ENCODE measurements at places on chromosomes 1 and 21. TPM values are rescaled to one million over a fixed set of nuclear protein-coding genes. Genes with fewer than 3 reads are reported as not detected.
A peak's percentile ranks its signal among the peaks of the same experiment; 100 is the strongest.

DNA sequence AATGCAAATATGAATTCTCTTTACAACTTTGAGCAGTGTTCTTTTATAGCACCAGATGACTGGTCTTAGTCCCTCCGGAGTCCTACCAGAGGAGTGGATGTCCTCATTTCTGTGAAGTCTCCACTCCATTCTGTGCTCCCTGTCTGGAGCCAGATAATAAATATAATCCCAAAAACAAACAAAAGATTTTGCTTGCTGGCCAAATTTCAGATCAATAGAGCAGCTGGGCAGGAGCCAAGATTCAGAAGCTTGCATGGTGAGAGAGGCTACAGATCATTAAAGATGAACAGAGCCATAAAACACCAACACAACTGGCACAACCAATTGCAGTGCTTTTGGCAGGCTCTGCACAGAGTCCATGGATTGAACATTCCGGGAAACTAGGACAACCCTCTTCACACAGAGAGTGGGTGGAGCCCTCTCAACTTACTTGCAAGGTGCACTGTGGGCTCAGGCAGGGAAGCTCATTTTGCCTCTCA, 231.5 kb upstream of the SNX7 start:
- DNase-seq = no peak
- no peak overlapping the region for H3K4me3 ChIP-seq
- no peaks in the 10 kb centered on the region for H3K36me3 ChIP-seq
- H3K27ac ChIP-seq = no peak overlapping the region
- no peaks in the 10 kb centered on the region for H3K4me1 ChIP-seq

DNA sequence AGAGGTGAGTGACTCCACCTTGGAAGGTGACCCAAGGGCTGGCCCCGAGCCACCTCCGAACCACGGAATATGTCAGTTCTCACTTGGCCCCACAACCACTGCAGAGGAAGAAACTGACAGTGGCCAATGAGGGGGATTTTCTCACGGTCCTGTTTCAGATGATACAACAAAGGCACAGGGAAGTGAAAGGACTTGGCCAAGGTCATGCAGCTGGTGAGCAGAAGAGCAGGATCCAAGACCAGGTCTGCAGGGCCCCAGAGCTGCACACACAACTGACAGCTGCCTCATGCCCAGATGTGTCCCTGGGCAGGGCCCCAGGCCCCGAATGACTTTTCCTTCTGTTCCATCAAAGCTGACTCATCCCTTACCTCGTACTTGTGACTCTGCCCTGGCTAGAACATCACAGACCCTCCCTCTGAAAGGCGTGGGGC, 25.8 kb upstream of the EVA1B start:
- peak overlapping the region; percentile 89 for H3K27ac ChIP-seq
- DNase-seq = no peak
- H3K36me3 ChIP-seq = peaks cover 52% of the 10 kb centered on the region
- H3K4me3 ChIP-seq = no peak overlapping the region
- peaks cover 43% of the 10 kb centered on the region for H3K4me1 ChIP-seq

Gene FCRL6
- total RNA-seq = not detected

DNA sequence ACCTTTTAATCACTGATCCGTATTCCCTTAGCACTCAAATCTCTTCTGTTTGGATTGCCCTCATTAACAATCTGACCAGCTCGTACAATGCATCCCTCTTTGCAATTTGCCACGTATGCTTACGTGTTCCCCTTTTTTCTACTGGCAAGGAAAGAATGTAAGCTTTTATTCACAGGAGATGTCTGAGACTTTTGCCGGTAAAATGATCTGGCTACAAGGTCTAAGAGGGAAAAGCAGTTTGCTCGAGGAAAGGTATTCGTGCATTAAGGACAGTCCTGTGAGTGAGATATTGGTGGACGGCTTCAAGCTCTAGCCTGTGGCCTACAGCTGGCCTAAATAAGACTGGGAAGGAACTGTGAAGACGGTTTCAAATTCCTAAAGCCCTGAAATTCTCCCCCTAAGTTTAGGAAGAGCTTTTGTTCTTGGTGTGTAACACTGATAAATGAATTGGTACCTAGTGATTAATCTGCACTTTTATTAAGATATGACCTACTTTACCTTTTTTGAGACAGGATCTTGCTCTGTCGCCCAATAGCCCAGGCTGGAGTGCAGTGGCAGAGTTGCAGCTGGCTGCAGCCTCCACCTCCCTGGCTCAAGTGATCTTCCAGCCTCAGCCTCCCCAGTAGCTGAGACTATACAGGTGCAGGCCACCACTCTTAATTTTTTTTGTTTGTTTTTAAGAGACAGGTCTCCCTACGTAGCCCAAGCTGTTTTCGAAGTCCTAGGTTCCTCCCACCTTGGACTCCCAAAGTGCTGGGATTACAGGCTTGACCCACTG, 895 bp upstream of the UBR4 start:
- H3K36me3 ChIP-seq = peaks cover 13% of the 10 kb centered on the region
- H3K4me1 ChIP-seq = peaks cover 26% of the 10 kb centered on the region
- peak overlapping the region; percentile 67 for H3K4me3 ChIP-seq
- DNase-seq = no peak
- peak overlapping the region; percentile 95 for H3K27ac ChIP-seq

Gene GUCA2A
- total RNA-seq = not detected

Gene C1orf94
- total RNA-seq = not detected

DNA sequence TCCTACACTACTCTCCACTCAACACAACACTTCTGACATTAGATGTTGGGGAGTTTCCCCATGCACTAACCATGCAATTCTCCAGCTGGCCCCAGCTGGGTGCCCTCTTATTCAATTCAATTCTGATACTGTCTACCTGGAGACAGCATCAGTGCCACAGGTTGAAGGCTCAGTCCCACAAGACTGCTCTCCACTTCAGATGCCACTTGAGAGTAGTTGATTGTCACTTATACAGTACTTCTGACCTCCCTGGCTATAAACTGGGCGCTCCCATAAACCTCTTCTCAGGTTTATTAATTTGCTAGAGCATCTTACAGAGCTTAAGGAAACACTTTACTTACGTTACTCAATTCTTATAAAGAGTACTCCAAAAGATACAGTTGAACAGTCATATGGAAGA, 442.3 kb downstream of the LRRIQ3 start:
- H3K4me1 ChIP-seq = no peaks in the 10 kb centered on the region
- H3K27ac ChIP-seq = no peak overlapping the region
- H3K36me3 ChIP-seq = no peaks in the 10 kb centered on the region
- DNase-seq = no peak
- no peak overlapping the region for H3K4me3 ChIP-seq

GRCh38 chr1:1617516-1617915, 2.2 kb downstream of the MIB2 start:
- H3K4me1 ChIP-seq = peaks cover 25% of the 10 kb centered on the region
- no peak for DNase-seq
- H3K4me3 ChIP-seq = no peak overlapping the region
- peaks cover 6% of the 10 kb centered on the region for H3K36me3 ChIP-seq

GRCh38 chr1:67149179-67149770, 14.5 kb upstream of the C1orf141 start:
- peak; percentile 73 for DNase-seq
- H3K4me3 ChIP-seq = no peak overlapping the region
- no peaks in the 10 kb centered on the region for H3K27me3 ChIP-seq
- H3K27ac ChIP-seq = no peak overlapping the region
- H3K36me3 ChIP-seq = no peaks in the 10 kb centered on the region
- peaks cover 3% of the 10 kb centered on the region for H3K4me1 ChIP-seq

- H3K4me3 ChIP-seq = no peak overlapping the region
- H3K27ac ChIP-seq = no peak overlapping the region
- H3K36me3 ChIP-seq = no peaks in the 10 kb centered on the region
- H3K27me3 ChIP-seq = no peaks in the 10 kb centered on the region
- DNase-seq = no peak
- no peaks in the 10 kb centered on the region for H3K4me1 ChIP-seq
Measured at GRCh38 chr1:224045556-224045955, 68.4 kb upstream of the FBXO28 start.

DNA sequence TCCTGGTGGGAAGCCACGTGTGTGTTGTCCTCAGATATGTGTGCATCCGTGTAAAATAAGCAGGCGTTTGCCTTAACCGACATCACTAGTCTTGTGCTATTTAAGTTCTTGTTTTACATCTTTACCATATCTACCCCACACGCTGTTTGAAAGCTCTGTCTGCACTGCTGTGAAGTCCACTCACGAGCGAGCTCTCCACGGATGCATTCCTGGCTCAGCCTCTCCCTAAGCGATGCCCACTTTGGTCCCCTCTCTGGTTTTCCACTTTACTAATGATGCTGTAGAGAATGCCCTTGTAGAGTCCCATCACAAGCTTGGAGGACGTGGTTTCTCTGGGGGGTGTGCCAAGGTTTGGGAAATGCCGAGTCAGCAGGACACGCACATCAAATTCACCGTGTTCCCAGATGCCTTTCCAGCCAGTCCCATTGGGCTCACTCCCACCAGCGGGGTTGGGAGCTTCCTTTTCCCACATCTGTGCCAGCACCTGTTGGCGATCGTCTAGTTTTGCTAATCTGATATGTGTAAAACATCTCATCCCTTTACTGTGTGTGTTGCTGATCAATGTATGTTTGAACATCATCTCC, 43.8 kb downstream of the ACTL8 start:
- H3K36me3 ChIP-seq = no peaks in the 10 kb centered on the region
- H3K4me3 ChIP-seq = no peak overlapping the region
- H3K27me3 ChIP-seq = no peaks in the 10 kb centered on the region
- H3K4me1 ChIP-seq = no peaks in the 10 kb centered on the region

Gene ADORA1
- total RNA-seq = 2.0 TPM

Gene AMY1C
- total RNA-seq = not detected

DNA sequence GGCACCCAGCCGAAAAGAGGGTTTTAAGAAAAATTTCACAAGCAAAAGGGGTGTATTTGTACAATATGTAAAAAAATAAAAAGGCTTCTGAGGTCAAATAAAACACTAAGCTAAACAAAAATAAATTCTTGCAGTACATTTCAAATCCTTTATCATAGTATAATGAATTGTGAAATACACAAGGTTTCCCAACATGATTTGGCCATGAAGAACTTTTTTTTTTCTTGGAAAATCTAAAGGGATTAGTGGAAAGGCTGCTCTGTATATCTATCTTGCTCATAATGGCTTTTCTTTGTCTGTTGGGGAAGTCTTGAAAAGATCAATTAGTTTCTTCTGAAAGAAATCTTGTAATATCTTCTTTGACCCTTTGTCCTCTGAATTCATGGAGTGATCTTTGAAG, 593.4 kb downstream of the PLPP3 start:
- no peak overlapping the region for H3K4me3 ChIP-seq
- no peaks in the 10 kb centered on the region for H3K36me3 ChIP-seq
- no peak for DNase-seq
- no peaks in the 10 kb centered on the region for H3K4me1 ChIP-seq
- no peak overlapping the region for H3K27ac ChIP-seq
- no peaks in the 10 kb centered on the region for H3K27me3 ChIP-seq

Gene OR2L5
- total RNA-seq = not detected

DNA sequence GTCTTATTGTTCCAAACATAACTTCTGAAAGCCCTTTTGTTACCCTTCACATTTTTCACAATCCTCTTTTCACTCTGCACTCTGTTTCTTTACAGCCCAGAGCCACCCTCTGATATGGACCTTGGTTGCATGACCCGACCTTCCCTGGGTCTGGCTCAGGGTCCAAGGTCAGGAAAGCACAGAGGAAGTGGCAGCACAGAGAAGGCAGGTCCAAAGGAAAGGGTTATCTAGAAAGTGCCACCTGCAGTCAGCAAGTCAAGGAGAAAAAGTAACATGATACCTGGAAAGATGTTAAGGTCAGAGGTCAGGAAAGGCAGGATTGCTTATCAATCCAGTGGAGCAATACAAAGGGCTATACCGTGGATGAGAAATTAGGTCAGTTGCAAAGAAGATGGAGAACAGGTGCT, 18.4 kb downstream of the BCAR3 start:
- peak overlapping the region; percentile 53 for H3K27ac ChIP-seq
- H3K4me3 ChIP-seq = no peak overlapping the region
- no peaks in the 10 kb centered on the region for H3K36me3 ChIP-seq
- peaks cover 37% of the 10 kb centered on the region for H3K4me1 ChIP-seq
- no peak for DNase-seq

- DNase-seq = no peak
- H3K27ac ChIP-seq = no peak overlapping the region
- H3K4me1 ChIP-seq = peaks cover 26% of the 10 kb centered on the region
- H3K36me3 ChIP-seq = peaks cover 4% of the 10 kb centered on the region
- no peaks in the 10 kb centered on the region for H3K27me3 ChIP-seq
- no peak overlapping the region for H3K4me3 ChIP-seq
Measured at GRCh38 chr1:208177656-208178055, 66.5 kb downstream of the PLXNA2 start.

DNA sequence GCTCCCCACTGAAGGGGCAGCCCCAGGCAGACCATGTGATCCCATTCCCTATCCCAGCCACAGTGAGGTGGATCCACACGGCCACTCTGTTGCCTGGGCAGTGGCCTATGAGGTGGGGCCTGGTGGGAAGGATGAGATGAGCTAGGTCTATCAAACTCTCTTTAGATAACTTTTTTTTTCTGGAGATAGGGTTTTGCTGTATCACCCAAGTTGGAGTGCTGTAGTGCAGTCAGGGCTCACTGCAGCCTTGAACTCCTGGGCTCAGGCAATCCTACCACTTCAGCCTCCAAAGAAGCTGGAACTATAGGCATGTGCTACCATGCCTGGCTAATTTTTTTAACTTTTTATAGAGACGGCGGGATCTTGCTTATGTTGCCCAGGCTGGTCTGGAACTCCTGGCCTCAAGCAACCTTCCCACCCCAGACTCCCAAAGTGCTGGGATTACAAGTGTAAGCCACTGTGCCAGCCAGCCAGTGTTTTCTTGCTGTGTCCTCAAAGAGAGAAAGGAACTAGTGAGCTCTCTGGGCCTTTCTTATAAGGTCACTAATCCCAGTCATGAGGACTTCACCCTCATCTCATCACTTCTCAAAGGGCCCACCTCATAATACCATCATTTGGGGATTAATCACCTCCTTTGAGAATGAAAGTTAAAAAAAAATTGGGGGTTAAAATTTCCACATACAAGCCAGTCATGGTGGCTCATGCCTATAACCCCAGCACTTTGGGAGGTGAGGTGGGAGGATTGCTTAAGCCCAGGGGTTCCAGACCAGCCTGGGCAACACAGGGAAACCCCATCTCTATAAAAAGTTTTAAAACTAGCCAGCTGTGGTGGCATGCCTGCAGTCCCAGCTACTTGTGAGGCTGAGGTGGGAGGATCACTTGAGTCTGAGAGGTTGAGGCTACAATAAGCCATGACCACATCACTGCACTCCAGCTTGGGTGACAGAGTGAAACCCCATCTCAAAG, 36.6 kb downstream of the H3-3A start:
- no peak for DNase-seq
- H3K27me3 ChIP-seq = no peaks in the 10 kb centered on the region
- H3K27ac ChIP-seq = no peak overlapping the region
- H3K4me1 ChIP-seq = no peaks in the 10 kb centered on the region
- H3K36me3 ChIP-seq = no peaks in the 10 kb centered on the region
- H3K4me3 ChIP-seq = no peak overlapping the region

- no peaks in the 10 kb centered on the region for H3K27me3 ChIP-seq
- H3K27ac ChIP-seq = no peak overlapping the region
- DNase-seq = no peak
- no peak overlapping the region for H3K4me3 ChIP-seq
- peaks cover 18% of the 10 kb centered on the region for H3K4me1 ChIP-seq
- no peaks in the 10 kb centered on the region for H3K36me3 ChIP-seq
Measured at GRCh38 chr1:9145714-9146113, 16.8 kb upstream of the GPR157 start.

Gene BRINP3
- total RNA-seq = 1.5 TPM

Gene GPR25
- total RNA-seq = not detected

All from ascending aorta (tissue), 2 donors.